ENCODE measurements at places on chromosomes 5 and 9.

DNA sequence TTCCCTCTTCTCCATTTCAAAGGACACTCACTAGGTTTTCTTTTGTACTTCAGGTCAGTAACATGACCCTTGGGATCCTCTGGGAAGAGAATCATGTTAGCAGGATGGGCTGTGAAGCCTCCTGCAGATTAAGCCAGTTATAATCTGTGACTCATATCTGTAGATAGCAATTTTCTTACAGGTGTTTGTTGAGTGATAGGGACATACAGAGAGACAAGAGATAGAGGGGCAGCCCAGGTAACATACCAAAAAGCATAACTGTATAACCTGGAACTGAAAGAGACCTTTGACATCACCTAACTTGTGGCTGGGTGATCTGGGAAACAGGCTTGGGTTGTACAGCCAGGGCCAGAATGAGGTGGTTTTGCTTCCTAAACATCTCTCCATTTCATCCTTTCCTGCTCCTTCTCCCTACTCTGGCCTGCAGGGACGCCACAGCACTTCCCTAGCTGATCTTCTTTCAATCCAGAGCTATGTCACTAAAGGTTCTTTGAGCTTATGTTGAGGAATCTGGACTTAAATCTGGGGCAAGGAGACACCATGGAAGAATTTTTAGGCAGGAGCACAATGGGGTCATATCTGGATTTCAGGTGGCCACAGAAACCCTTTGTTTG lies 21.0 kb upstream of the PPARGC1B start:
- no peak for DNase-seq

- no peak for DNase-seq
Measured at GRCh38 chr5:159098603-159099436, 896 bp downstream of the EBF1 start.

GRCh38 chr5:174999581-174999980 lies 275.2 kb downstream of the MSX2 start:
- DNase-seq: no peak

- DNase-seq: no peak
Measured at GRCh38 chr9:88544245-88544644, 9.3 kb downstream of the NXNL2 start.

DNA sequence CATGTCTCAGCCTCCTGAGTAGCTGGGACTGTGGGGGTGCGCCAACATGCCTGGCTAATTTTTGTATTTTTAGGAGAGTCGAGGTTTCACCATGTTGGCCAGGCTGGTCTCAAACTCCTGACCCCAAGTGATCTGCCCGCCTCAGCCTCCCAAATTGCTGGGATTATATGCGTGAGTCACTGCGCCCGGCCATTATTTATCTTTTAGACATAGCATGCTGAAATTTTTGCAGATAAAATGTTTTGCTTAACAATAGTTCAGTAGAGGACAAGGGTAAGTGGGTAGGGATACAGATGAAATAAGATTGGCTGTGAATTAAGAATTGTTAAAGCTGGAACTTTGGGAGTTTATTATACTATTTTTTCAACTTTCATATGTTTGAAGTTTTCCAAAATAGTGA lies 150.8 kb upstream of the GRHPR start:
- DNase-seq: no peak

GRCh38 chr5:3226196-3226920 lies 369.3 kb upstream of the IRX1 start:
- no peak for DNase-seq

GRCh38 chr9:33249087-33249658 lies 9.2 kb downstream of the SPINK4 start:
- no peak for DNase-seq

GRCh38 chr9:68870086-68870485 lies 143.8 kb downstream of the PRKACG start:
- no peak for DNase-seq

DNA sequence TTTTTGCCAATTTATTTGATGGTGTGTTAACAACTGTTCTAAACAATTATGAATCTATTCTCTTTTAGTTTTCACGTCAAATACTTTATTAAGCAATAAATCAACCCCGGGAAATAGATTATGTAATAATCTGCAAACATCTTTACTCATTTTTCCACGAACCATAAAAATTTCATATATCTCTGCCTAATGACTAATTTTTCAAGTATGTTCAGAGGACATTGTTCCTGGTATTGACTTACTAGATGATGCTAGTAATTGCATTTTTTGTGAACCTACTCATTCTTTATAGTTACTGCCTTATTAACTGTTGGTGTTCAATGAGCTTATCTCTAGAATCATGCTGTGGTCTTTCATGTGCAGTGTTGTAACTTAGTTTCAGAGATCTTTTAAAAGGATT lies 41.0 kb upstream of the FBN2 start:
- DNase-seq: no peak

- no peak for DNase-seq
Measured at GRCh38 chr5:1782385-1783215, 17.0 kb downstream of the MRPL36 start.

DNA sequence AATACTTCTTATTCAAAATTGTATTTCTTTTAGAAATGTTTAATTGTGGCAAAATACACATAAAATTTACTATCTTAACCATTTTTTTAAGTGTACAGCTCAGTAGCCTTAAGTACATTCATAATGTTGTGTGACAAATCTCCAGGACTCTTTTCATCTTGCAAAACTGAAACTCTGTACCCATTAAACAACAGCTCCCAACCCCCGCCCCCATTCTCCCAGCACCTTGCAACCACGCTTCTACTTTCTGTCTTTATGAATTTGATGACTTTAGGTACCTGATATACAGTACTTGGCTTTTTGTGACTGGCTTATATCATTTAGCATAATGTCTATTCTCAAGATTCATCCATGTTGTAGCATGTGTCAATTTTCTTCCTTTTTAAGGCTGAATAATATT lies 2.8 kb upstream of the IL5 start:
- no peak for DNase-seq

- DNase-seq: no peak
Measured at GRCh38 chr9:123167474-123167873, 100.9 kb downstream of the STRBP start.

GRCh38 chr9:126669108-126669507 lies 55.4 kb downstream of the LMX1B start:
- DNase-seq: no peak

GRCh38 chr5:136103118-136103517 lies 29.5 kb upstream of the SMAD5 start:
- DNase-seq: no peak

GRCh38 chr9:18492612-18493011 lies 18.7 kb downstream of the ADAMTSL1 start:
- no peak for DNase-seq

DNA sequence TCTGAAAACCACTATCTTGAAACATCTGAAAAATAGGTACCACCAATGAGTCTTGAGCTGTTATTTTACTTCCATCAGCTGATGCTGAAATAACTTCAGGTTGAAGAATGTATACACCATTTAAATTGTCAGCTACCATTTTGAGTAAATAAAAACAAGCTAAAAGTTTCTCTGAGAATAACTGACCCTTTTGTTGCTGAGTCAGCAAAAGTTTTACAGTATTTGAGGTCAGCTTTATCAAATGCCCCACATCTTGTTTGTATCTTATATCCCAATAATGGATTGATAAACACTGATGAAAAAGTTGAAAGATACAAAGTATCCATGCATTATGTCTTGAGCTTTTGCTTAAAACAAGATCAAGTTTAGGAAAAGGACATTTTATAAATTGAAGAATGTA lies 22.8 kb downstream of the CPLANE1 start:
- DNase-seq: no peak

GRCh38 chr5:157222506-157223230 lies 42.0 kb downstream of the ITK start:
- peak; percentile 78 for DNase-seq

GRCh38 chr5:171549274-171549673 lies 129.8 kb downstream of the FGF18 start:
- DNase-seq: no peak

DNA sequence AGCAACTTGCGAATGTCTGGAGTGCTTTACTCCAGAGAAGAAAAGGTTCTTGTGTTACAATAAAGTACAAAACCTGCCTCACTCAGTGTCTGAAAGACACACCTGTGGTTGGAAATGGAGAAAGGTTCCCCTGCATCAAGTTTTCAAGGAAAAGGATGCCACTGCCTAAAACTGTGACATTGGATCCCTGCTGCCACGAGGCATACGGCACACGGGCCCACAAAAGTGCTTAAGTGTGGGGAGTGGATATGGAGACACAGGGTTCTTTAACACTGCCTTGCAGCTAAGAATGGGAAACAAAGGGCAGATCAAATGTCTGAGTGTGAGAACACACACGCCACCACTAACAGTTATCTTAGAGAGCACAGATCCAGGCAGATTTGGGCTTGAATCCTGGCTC lies 75.0 kb downstream of the NIPSNAP3B start:
- DNase-seq: no peak

- no peak for DNase-seq
Measured at GRCh38 chr5:107533910-107534876, 136.5 kb downstream of the EFNA5 start.

GRCh38 chr9:134204991-134205578 lies 40.7 kb upstream of the RNU6ATAC start:
- no peak for DNase-seq

GRCh38 chr9:128825923-128826700 lies 3.5 kb downstream of the SPOUT1 start:
- no peak for DNase-seq

DNA sequence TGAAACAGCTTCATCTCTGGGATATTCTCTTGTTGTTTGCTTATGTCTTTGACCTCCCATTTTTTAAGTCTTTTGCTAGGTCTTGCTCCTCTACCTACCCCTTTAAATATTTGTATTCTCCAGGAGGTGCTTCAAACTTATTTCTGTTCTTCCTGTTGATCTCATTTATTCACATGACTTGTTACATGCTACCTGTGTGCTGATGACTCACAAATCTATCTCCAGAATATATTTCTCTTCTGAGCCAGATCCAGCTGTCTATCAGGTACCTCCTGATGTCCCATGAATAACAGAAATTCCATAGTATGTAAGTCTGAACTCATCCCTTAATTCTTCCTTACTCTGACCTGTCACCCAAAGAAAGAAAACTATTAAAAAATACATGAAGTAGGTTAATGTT lies 11.0 kb downstream of the NIPBL start:
- DNase-seq: no peak

DNA sequence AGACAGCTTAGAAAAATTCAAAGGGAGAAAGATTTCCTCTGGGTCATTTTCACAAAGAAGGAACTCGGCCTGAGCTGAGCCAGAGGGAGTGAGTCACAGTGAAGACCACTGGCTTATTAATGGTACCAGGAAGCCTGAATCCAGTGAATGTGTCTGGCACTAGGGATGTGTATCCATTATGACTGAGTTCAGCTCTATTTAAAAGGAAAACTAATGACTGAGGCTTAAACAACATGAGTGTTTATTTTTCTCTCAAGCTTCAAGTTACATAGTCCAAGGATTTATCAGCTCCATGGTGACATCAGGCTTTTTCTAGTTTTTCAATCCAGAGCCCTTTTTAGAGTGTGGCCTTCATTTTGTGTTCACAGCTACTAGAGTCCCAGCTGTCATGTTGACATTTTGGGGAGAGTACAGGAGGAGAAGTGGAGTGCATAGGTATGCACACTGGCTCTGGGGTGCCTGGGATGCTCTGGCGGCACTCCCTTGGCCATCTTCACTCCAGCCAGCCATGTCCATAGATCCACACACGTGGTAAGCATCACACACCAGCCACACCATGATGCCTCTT lies 159.5 kb upstream of the ERCC6L2 start:
- no peak for DNase-seq

DNA sequence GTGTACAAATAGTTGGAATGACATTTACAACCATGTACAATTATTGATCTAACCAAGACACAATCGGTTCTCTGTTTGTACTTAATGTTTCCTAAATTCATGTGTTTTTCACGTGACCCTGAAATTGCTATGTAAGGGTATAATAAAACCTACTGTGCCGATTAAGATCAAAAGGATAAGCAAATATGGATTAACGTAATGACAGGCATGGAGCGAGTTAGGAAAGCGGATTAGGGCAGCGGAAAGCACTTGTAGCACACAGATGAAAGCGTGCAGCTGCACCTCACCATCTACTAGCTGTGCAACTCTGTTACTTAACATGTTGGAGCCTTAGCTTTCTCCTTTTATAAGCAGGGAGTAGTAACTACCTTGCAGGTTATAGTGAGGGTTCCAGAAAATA lies 38.3 kb upstream of the ZFYVE16 start:
- no peak for DNase-seq

- DNase-seq: no peak
Measured at GRCh38 chr9:120879446-120879845, 2.5 kb upstream of the PHF19 start.

- DNase-seq: no peak
Measured at GRCh38 chr5:95048628-95049027, 236.3 kb downstream of the MCTP1 start.

DNA sequence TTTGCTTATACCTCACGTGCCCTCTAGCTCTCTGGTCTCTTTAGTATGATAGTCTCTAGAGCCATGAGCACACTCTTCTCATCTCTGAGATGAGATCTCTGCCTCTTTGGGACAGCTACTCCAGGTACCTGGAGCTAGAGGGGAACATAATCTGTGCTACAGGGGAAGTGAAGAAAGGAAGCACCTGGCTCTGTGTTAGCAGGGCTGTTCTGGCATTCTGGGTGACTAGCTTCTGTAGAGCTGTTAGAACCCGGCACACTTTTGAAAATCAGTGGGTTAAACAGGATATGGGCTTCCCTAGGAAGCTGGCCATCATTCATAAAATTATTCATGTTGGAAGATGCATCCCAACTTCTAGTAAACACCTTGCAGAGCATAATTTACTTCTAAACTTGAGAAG lies 224.8 kb downstream of the MCTP1 start:
- no peak for DNase-seq

DNA sequence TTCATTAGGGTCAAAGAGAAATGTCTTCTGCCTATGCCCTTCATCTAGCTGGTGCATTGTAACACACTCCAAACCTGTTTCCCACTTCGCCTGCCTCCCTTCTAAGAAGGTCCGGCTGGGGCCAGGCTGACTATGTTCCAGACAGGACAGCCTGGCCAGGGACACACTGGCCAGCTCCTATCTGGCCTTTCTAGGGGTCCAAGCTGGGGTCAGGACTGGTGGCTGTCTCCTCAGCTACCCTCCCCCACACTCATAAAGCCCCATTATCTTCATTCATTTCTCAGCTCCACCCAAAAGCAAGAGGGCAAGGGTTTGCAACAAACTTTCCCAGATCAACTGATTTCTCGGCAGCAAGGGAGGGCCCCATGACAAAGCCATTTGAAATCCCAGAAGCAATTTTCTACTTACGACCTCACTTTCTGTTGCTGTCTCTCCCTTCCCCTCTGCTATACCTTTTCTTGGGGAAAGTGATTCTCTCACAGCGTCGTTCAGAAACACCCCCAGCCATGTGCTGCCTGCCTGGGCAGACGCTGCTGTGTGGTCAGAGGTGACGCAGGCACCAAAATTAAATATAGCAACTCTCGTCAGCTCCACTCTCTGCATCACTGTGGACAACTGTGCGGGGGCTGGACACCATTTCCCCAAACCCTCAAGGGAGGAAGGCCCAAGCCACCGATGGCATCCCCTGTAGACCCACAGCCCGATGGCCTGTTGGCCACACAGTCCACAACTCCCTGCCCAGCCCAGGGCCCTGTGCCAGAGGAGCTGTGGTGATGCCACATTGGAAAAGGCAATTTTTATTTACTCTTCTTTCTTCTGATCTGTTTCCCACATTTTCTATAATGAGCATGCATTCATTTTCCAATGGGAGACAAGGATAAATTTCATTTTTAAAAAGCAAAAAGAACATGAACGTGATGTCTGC lies 6.1 kb downstream of the IL13 start:
- no peak for DNase-seq

GRCh38 chr5:43420241-43420640 lies 8.1 kb upstream of the CCL28 start:
- no peak for DNase-seq

GRCh38 chr5:38207343-38207742 lies 51.0 kb upstream of the EGFLAM start:
- DNase-seq: no peak
